ENCODE measurements at places on chromosomes 6 and 20.

GRCh38 chr6:48994811-48995210, 468.2 kb downstream of the MMUT start:
- H3K27me3 ChIP-seq: no peaks in the 10 kb centered on the region
- H3K27ac ChIP-seq: no peak overlapping the region
- no peak for ATAC-seq
- H3K36me3 ChIP-seq: no peaks in the 10 kb centered on the region
- no peak overlapping the region for H3K4me3 ChIP-seq
- no peaks in the 10 kb centered on the region for H3K4me1 ChIP-seq

- peak overlapping the region; percentile 14 for H3K4me3 ChIP-seq
- no peaks in the 10 kb centered on the region for H3K27me3 ChIP-seq
- H3K27ac ChIP-seq: no peak overlapping the region
- peaks cover 7% of the 10 kb centered on the region for H3K4me1 ChIP-seq
- no peak for ATAC-seq
- H3K36me3 ChIP-seq: no peaks in the 10 kb centered on the region
Measured at GRCh38 chr6:167094436-167094819, 28.5 kb upstream of the CCR6 start.

GRCh38 chr6:157879873-157880254, 56.8 kb downstream of the SNX9 start:
- H3K27ac ChIP-seq: no peak overlapping the region
- no peaks in the 10 kb centered on the region for H3K27me3 ChIP-seq
- H3K4me1 ChIP-seq: no peaks in the 10 kb centered on the region
- H3K36me3 ChIP-seq: no peaks in the 10 kb centered on the region

GRCh38 chr6:36121787-36122494, 8.4 kb upstream of the MAPK13 start:
- no peak overlapping the region for H3K27ac ChIP-seq
- no peak overlapping the region for H3K4me3 ChIP-seq
- peaks cover 5% of the 10 kb centered on the region for H3K4me1 ChIP-seq
- no peak for ATAC-seq
- no peaks in the 10 kb centered on the region for H3K27me3 ChIP-seq
- H3K36me3 ChIP-seq: peaks cover 13% of the 10 kb centered on the region

- no peaks in the 10 kb centered on the region for H3K27me3 ChIP-seq
- H3K36me3 ChIP-seq: no peaks in the 10 kb centered on the region
- no peak overlapping the region for H3K4me3 ChIP-seq
- ATAC-seq: no peak
- no peaks in the 10 kb centered on the region for H3K4me1 ChIP-seq
- H3K27ac ChIP-seq: no peak overlapping the region
Measured at GRCh38 chr6:135871878-135872277, 20.4 kb downstream of the PDE7B start.

- no peak for ATAC-seq
- H3K4me1 ChIP-seq: peaks cover 37% of the 10 kb centered on the region
- no peaks in the 10 kb centered on the region for H3K36me3 ChIP-seq
- no peak overlapping the region for H3K27ac ChIP-seq
Measured at GRCh38 chr6:17211101-17211500, 70.1 kb upstream of the RBM24 start.

GRCh38 chr6:108133594-108134179, 32.1 kb upstream of the NR2E1 start:
- ATAC-seq: peak; percentile 81
- peak overlapping the region; percentile 85 for H3K27ac ChIP-seq
- H3K4me1 ChIP-seq: peaks cover 15% of the 10 kb centered on the region
- H3K36me3 ChIP-seq: no peaks in the 10 kb centered on the region
- H3K27me3 ChIP-seq: peaks cover 39% of the 10 kb centered on the region

- peak overlapping the region; percentile 29 for H3K4me3 ChIP-seq
- H3K36me3 ChIP-seq: no peaks in the 10 kb centered on the region
- H3K4me1 ChIP-seq: peaks cover 9% of the 10 kb centered on the region
- H3K27ac ChIP-seq: no peak overlapping the region
- ATAC-seq: peak; percentile 46
Measured at GRCh38 chr6:13873288-13874190, 51.2 kb upstream of the RNF182 start.

DNA sequence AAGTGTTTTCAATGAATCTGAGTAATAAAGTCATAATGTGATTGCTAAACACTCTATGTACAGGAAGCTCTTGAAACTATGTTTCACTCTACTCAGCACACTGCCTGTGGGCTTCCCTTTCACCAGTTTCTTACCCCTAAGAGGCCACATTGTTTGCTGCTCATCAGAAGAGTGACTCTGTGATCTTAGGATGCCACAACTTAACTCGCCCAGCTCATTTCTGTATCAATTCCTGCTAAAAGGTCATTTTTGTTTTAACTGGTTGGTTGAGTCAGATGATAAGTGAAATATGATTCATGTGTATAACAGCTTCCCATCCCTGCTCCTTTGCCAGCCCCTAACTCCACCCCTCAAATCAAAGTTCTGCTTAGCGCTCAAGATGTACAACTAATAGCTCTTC, 9.8 kb upstream of the NDUFAF4 start:
- H3K27me3 ChIP-seq: peaks cover 6% of the 10 kb centered on the region
- no peaks in the 10 kb centered on the region for H3K4me1 ChIP-seq
- ATAC-seq: no peak

GRCh38 chr20:53133628-53134027, 161.5 kb downstream of the TSHZ2 start:
- ATAC-seq: no peak
- no peaks in the 10 kb centered on the region for H3K36me3 ChIP-seq
- H3K27ac ChIP-seq: no peak overlapping the region
- H3K4me3 ChIP-seq: no peak overlapping the region

DNA sequence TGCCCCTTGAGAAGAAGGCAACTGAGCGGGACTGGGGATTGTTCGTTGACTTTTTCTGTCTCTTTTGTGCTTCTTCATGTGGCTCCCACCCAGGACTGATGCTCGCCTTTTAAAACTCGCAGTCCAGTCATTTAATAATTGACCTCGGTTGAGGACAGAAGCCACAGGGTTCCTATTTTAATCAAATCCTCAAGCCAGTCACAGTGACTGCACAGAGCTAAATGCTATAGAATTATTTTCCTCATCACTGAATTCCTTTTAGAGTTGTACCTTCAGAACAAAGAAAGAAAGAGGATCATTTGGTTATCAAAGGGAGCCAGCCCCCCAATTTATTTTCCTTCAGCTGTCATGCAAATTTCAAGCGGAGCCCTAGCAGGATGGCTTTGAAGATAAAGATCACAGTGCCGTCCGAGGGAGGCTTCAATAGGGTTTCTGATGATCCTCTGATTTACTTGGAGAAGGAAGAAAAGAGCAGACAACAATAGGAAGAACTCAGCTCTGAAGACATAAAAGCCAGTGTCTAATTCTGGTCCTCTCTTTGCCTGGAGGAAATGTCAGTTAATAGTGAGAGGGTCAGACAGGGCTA, 186.6 kb downstream of the DOK5 start:
- H3K4me1 ChIP-seq: no peaks in the 10 kb centered on the region
- no peaks in the 10 kb centered on the region for H3K27me3 ChIP-seq
- no peak overlapping the region for H3K4me3 ChIP-seq
- no peak overlapping the region for H3K27ac ChIP-seq
- ATAC-seq: no peak

- no peaks in the 10 kb centered on the region for H3K36me3 ChIP-seq
- H3K27me3 ChIP-seq: no peaks in the 10 kb centered on the region
- no peak overlapping the region for H3K27ac ChIP-seq
- ATAC-seq: no peak
- H3K4me3 ChIP-seq: no peak overlapping the region
Measured at GRCh38 chr6:111231090-111231459, 143.8 kb downstream of the SLC16A10 start.

- ATAC-seq: no peak
- H3K4me3 ChIP-seq: no peak overlapping the region
- peaks cover 62% of the 10 kb centered on the region for H3K27me3 ChIP-seq
- H3K4me1 ChIP-seq: no peaks in the 10 kb centered on the region
Measured at GRCh38 chr20:1987826-1988225, 6.0 kb downstream of the PDYN start.

- ATAC-seq: no peak
- no peaks in the 10 kb centered on the region for H3K4me1 ChIP-seq
- H3K27ac ChIP-seq: no peak overlapping the region
- no peaks in the 10 kb centered on the region for H3K27me3 ChIP-seq
Measured at GRCh38 chr6:18350712-18351111, 36.4 kb upstream of the RNF144B start.

- no peak overlapping the region for H3K27ac ChIP-seq
- H3K27me3 ChIP-seq: no peaks in the 10 kb centered on the region
Measured at GRCh38 chr6:150894935-150895552, 29.5 kb downstream of the MTHFD1L start.

GRCh38 chr6:143652841-143653331, 24.9 kb upstream of the PHACTR2 start:
- H3K36me3 ChIP-seq: no peaks in the 10 kb centered on the region
- H3K27ac ChIP-seq: peak overlapping the region; percentile 43
- peaks cover 12% of the 10 kb centered on the region for H3K4me1 ChIP-seq
- H3K4me3 ChIP-seq: no peak overlapping the region
- peak; percentile 28 for ATAC-seq

DNA sequence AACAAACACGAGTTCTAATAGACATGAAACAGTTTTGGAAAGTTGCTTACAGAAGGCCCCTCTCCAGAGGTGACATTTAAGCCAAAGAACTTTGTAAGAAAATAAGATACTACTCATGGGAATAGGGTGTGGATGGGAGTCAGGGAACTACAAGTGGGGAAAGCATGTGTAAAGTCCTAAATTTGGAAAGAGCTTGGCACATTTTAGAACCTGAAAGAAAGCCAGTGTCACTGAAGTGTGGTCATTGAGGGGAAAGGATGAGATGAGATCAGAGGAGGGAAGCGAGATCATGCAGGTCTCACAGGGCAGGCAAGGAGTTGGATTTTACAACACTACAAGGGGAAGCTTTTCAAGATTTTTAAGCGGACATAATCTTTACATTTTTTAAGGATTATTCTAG, 38.0 kb downstream of the VGLL2 start:
- H3K27ac ChIP-seq: no peak overlapping the region
- no peaks in the 10 kb centered on the region for H3K27me3 ChIP-seq
- H3K4me3 ChIP-seq: no peak overlapping the region
- no peak for ATAC-seq
- H3K4me1 ChIP-seq: no peaks in the 10 kb centered on the region
- H3K36me3 ChIP-seq: no peaks in the 10 kb centered on the region

DNA sequence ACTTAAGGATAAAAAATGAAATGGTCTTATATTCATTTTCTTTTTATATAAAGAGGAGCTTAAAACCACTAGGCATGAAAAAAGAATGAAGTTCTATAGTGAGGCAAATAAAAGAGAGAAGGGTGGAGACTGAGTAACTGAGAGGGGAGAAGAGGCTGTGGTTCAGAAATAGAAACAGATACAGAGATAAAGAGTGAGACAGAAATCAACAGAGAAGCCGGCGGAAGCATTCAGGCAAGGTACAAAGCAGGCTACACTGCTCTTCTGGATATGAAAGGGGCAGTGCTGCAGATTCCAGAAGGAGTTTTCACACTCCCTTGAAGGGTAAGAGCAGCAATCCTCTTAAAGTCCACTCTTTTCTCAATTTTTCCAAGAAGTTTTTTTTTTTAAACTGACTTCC, 29.9 kb downstream of the NFATC2 start:
- H3K27ac ChIP-seq: no peak overlapping the region
- no peaks in the 10 kb centered on the region for H3K4me1 ChIP-seq
- ATAC-seq: no peak
- no peaks in the 10 kb centered on the region for H3K27me3 ChIP-seq
- no peaks in the 10 kb centered on the region for H3K36me3 ChIP-seq
- no peak overlapping the region for H3K4me3 ChIP-seq

DNA sequence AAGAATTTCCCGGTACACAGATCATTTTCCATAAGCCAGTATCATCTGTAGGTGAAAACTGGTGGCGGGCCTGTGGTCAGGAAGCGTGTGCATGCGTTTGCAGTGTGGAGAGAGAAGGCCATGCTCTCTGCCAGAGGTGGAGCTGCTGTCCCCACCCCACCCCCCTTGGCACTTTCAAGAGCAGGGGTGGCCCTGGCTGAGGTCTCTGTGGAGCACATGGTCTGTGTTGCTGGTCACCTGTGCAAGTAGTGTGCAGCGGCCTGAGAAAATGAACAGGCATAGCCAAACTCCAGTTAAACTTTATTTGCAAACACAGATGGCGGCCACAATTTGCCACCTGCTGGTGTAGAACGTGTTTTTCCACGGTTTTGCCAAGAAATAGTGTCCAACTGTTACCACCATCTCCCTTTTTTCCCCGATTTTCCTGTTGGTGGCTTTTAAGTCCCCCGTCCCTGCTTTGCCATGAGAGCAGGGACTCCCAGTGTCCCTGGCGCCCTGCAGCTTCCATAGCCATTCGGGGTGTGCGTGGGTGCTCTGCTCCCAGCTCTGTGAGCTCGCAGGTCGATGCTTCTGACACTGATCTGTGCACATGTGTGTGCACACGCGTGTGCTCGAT, 2.5 kb downstream of the ADRM1 start:
- H3K27ac ChIP-seq: peak overlapping the region; percentile 99
- no peak for ATAC-seq
- H3K27me3 ChIP-seq: no peaks in the 10 kb centered on the region

DNA sequence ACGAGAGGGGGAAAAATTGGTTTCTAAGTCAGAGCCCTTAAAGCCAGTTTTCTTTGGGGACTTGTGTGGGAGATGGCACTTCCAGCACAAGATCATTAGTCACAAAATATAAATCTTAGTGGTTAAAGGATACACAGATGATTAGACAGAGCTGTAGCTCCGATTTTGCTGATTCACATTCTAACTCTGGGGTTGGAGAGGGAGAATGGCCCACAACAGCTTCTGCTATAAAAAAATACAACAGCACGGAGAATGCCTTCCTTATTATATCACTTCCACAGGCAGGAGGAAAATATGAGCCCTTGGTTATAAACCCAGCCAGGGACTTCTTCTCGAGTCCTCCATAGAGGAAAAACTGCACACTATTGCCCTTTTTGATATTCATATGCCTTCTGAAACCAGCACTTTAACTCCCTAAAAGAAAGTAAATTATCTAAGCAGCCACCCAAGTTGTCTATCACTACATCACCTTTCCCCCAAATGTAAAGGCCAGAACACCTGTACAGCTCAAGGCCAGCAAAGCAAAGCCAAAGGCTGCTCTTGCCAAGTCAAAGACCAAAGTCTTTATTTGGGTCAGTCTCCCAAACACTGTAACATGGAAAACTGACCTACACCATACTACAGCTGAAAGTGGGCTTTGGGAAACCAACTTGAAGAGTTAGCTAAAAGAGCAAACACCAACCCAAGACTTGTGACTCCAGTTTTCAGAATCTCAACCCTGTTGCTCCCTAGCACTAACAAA, 10.4 kb downstream of the MRPL14 start:
- ATAC-seq: no peak
- no peaks in the 10 kb centered on the region for H3K36me3 ChIP-seq
- no peak overlapping the region for H3K27ac ChIP-seq
- H3K4me1 ChIP-seq: no peaks in the 10 kb centered on the region

DNA sequence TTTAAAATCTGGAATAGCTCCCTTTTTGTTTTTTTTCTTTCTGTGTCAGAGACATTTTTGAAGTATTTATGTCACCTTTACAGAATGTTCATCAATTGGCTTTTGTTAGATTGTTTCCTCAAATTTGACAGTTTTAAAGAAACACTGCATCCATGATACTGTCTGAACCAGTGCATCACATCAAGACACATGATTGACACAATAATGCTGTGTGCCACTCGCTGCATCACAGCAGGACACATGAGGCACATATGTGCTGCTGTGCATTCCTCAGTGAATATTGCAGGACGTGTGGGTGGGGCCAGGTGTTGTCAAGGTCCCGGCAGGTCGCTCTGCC, 37.4 kb downstream of the ERMARD start:
- H3K27me3 ChIP-seq: no peaks in the 10 kb centered on the region
- no peak for ATAC-seq
- no peak overlapping the region for H3K27ac ChIP-seq
- H3K4me3 ChIP-seq: no peak overlapping the region
- peaks cover 24% of the 10 kb centered on the region for H3K4me1 ChIP-seq

Data from gastroesophageal sphincter (tissue), 4 donors.